ENCODE measurements at places on chromosomes 1 and 21.

DNA sequence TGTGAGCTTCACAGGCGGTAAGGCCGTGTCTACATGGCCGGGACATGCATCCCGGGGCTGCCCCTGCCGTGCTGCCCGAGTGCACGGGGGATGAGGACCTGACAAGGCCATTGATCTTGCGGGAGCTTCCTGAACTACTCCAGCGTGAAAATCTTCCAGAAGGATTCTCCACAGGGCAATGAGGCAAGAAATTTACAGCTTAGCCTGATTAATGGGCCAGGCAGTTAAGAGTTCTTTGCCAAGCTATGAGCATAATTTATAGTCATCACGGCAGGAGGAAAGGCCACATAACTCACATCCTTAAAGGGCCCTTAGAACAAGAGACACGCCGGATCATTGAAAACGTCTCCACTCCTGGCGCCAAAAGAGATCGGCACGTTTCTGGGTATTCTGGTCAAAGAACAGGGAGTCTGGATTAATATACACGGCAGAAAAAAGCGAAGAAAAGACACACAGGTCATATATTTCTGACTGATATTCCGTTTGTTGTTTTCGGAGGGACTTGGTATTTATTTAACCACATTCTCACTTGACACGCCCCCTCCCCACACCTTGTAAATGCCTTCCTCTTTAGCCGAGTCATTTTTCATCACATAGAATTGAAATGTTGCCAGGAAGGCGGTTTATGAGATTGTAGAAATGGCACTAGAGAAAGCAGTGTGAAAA lies 180.5 kb downstream of the DYRK1A start:
- DNase-seq, result peak; percentile 32

DNA sequence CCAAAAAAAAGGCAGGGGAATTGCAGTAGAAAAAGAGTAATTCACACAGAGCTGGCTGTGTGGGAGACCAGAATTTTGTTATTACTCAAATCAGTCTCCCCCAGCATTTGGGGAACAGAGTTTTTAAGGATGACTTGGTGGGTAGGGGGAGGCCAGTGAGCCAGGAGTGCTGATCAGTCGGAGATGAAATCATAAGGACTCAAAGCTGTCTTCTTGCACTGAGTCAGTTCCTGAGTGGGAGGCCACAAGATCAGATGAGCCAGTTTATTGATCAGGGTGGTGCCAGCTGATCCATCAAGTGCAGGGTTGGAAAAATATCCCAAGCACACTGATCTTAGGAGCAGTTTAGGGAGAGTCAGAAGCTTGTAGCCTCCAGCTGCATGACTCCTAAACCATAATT lies 23.7 kb upstream of the EDARADD start:
- no peak for DNase-seq

DNA sequence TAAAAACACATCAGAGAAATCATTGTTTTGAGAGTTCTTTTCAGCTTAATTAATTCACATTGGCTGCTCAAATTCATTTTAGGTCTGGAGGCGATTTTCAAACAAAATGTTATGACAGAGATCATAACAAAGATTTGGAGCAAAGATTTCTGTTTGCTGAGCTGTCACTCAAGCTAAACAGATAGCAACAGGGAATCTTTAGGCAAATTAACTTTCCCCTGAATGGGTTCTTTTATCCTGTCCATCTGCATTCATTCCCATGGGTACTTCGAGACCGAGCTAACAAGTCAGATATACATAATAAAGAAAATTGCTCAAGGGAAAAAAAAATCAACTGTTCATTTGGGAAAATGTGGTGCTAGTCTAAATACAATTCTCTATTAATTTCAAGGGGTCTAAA lies 30.2 kb upstream of the CA6 start:
- DNase-seq, result peak; percentile 96

- DNase-seq, result no peak
Observed at GRCh38 chr1:40977716-40978115, 1.8 kb upstream of the CTPS1 start.

DNA sequence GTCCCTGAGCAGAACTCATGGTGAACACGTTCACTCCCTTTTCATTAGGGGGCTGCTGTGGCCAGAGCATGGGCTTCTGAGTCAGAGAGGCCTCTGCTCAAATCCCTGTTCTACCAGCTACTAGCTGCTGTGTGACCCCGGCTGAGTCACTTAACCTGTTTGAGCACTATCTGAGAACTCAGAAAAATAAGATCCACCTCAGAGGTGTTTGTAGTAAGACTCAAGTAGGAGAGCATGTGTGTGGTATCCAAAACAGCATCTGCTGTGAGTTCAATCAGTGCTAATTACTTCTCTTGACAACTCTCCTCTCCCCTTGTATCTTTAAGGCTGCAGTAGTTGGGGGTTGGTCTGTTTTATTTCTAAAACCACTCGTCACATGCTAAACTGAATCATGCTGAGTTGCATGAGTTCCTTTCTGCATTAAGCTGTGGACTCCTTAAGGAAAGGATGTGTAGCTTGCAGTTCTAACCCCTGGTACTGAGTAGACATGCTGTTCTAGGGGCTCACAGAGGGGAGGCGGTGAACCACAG lies 39.7 kb upstream of the JUN start:
- DNase-seq, result no peak

Data from eye (tissue), 1 donor.